Stimulated activated CD4-positive, alpha-beta T cell treated with anti-CD3 and anti-CD28 coated beads, TNF-alpha, amount 100 ng/mL, for 24 hours (primary cell): ENCODE measurements at places on chromosomes 12 and 14.

- no peak for DNase-seq
Measured at GRCh38 chr14:65415613-65416012, 3.1 kb downstream of the FUT8 start.

GRCh38 chr14:44963775-44964380 is 1.9 kb downstream of the TOGARAM1 start:
- no peak for DNase-seq

DNA sequence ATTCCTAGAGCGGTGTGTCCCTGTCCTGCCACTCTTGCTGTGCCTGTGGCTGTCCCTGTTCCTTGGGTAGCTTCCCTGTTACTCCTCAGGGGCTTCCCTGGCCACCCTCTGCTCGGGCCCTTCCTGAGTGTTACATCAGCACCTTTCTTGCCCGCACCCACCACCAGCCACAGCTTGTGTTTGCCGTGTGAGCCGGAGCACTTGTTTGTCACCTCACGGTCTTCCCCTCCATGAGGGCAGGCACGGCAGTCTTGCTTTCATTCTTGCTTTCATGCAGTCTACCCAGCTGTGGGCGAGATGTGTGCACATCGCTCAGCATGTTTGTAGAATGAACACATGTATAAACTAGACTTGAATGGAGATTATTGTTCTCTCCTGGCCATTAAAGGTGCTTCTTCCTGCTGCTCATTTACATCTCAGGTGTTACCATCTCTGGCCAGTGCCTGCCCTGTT is 42.0 kb downstream of the TRAF3 start:
- DNase-seq: peak; percentile 56

- no peak for DNase-seq
Measured at GRCh38 chr14:99159341-99160340, 112.4 kb downstream of the BCL11B start.

GRCh38 chr12:55515696-55516095 is 23.5 kb downstream of the OR6C68 start:
- no peak for DNase-seq

DNA sequence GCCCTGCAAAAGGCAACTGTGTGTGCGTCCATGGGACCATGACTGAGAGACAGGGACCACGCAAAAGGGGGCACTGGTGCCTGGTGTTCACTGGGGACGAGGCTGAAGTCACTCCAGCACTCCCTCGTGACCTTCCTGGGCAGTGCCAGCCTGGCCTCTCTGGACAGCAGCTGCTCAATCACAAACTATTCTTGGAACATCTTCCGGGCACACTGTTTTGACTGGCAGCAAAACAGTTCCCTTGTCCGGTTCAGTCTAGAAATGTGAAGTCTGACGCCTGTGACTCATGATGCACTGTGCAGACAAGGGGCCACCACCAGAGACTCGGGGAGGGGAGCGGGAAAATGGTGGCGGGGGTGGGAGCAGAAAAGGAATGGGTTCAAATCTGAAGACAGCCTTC is 20.8 kb downstream of the SNRNP35 start:
- no peak for DNase-seq

DNA sequence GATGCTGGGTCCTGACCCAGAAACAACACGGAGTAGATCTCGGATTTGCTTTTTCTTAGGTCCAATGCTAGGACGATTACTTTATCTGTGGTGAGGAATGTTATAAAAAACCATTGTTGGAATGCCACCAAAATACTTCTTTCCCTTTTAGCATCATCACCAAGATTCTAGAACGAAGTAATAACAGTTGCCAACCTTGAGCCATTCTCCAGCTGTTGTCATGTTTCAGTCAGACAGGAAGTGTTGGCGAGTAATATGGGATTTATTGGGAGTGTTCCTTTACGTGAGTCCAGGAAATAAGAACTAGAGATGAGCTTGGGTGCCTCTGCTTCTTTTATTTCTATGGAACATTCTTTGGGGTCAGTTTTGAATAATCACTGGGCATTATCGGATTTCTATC is 892.9 kb downstream of the DIO2 start:
- no peak for DNase-seq

DNA sequence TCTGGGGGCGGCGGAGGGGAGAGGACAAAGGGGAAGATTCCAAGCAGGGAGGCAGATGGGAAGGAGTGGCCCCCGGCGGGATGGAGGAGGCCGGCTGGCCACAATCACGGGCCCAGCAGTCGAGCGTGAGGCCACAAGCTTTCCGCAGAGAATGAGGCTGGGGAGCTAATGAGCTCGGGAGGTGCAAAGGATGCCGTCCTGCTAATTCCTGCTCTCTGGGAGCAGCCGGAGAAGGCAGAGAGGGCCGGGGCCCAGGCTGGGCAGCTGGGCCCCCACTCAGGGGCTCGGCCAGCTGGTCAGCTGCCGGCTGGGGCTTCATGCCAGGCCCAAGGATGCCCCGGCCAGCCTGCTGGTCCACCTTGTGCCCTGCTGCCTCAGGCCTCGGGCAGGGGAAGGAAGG is 98.1 kb upstream of the LHX5 start:
- no peak for DNase-seq

- DNase-seq: no peak
Measured at GRCh38 chr14:69156224-69156623, 3.3 kb upstream of the DCAF5 start.

DNA sequence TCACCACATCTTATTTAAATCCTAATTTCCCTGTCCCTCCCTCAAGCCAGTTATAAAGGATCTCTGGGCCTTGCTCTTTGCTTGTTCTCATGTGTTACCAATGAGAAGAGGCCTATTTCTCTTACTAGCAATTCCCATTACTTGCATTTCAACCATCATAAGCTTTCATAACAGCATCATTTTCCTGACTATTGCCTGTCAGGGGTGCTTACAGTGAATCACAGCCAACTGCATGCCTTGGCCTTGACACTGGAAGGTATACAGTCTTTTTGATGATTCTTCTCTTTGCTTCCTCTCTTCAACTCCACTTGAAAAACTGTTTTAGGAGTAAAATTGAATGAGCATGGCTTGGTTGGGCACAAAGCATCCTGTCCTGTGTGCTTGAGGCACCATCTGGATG is 127.0 kb downstream of the NPAS3 start:
- DNase-seq: no peak

DNA sequence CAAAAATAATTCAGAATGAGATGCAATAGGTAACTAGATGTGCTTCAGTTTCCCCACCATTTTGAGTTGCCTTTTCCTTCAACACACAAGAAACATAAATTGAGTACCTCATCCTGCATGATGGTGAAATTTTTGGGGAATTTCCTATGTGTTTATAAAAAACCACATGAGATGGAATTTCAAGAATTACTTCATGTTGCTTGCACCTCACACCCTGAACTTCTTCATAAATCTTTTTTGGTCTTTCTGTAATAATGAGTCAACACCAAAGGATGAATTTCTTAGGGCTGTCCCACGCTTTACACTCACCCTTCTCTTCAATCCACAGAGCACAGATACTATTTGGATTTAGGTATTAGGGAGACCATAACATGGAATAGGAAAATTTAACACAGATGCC is 22.6 kb upstream of the LUM start:
- no peak for DNase-seq

DNA sequence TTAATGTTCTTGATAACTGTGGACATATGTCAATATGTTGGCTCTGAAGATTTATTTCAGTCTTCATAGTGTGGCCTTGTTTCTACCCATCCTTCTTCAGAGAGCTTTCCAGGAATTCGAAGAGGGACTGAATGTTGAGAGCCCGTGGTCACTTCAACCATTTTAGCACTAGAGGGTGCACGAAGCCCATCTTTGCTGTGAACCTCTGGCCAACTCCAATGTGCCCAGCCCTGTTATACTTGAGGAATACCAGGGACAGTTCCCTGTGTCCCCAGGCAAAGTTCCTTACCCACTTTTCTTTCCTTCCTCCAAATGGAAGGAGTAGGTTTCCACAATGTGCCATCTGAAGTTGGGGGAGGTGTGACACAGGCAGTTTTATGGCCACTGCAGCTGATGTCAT is 603.5 kb downstream of the RPL10L start:
- DNase-seq: no peak

DNA sequence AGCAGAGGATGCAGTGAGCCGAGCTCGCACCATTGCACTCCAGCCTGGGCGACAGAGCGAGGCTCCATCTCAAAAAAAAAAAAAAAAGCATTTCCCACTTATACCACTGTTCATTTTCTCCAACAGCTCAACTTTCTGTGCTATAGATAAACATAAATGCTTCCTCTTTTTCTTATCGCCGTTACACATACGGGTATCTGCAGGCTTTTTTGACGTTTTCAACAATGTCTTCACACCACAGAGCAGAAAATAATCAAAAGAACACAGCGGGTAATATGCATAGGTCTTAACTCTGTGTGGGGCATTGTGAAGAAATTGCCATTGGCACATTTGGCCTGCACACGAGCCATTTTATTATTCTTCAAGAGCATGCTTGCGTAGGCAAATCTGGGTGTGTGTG is 86.4 kb downstream of the CAPZA3 start:
- no peak for DNase-seq

GRCh38 chr12:56188778-56189098 is 545 bp downstream of the SMARCC2 start:
- no peak for DNase-seq

DNA sequence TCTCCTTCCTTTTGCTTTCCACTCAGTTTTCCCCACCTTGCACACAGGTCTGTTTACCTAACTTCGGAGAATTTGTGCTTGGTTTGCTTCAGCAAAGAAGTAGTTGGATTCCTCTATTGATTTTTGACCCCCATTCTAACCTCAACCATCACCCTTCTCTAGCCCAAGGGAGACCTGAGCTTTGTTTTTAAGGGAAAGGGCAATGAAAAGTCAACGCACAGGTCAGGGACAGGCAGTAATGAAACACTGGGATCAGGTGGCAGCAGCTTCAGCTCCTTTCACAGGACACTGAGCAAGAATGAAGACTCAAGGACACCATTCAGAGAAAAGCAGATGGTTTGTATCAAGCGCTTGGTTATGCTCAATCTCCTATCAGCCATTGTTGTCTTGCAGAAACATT is 46.9 kb upstream of the KRR1 start:
- DNase-seq: no peak

DNA sequence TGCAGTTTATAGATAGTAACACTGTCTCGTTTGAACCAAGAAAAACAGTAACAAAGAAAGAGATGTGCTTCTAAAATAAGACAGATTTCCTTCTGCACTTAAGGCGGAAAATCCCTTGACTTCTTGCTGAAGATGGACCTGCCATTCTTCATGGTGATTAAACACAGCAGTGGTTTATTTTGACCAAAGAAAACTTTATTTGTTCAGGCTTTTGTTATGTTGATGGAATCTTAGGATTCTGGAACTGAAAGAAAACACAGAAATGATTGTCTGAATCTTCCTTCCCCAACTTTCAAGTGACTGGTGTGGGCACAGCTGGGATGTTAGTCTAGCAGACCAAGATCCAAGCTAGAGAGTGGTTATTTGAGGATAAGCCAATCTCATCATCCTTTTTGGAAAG is 72.2 kb downstream of the DACT1 start:
- no peak for DNase-seq

- no peak for DNase-seq
Measured at GRCh38 chr14:98345161-98345560, 926.8 kb downstream of the BCL11B start.

DNA sequence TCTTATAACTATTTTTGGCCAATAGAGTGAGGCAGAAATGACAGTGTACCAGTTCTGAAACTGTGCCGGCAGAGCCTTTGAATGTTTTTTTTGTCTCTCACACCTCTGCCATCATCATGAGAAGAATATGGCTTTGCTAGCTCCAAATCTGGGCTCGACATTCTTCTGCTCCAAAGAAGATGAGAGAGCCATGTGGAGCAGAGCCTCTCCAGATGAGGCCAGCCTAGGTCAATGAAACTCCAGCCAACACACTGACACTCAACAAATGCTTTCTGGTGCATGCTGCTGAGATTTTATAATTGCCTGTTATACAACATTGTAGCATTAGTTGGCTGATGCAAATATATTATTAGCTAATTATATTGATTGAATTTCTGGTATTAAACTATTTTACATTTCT is 154.7 kb downstream of the SLC38A4 start:
- no peak for DNase-seq

GRCh38 chr12:22334410-22335100 is at the start of gene ST8SIA1:
ST8SIA1 (minus strand) TSS chr12:22334707; CDS start chr12:22334232, 475 bp downstream.
- peak; percentile 51 for DNase-seq

- DNase-seq: no peak
Measured at GRCh38 chr12:6791931-6792520, 2.7 kb downstream of the CD4 start.

DNA sequence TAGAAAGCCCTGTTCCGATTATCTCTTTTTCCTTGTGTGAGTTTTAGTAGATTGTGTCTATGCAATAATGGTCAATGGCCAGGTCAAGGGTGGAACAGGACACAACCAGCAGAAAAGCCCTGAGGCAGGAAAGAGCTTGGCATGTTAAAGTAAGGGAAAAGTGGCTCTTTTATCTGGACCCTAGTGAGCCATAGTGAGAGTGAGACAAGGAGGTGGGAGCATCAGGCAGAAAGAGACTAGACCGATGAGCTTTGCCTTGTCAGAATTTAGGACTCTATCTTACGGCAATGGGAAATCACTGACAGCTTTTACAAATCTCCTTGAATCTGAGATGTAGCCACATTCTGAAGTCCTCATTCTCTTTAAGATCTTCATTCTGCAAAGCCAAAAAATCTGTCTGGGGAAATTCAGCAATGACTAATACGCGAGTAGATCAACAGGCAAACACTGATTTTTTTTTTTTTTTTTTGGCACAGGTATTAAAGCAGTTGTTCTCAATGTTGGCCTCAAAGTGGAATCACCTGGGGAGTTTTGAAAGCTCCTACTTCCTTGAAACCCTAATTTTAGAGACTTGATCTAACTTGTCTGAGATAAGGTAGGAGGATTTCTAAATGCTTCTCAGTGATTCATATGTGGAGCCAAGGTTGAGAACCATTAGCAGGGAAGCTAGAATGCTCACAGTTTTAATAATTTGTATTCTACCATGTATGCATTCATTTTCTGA is 33.9 kb downstream of the TMEM19 start:
- DNase-seq: no peak

DNA sequence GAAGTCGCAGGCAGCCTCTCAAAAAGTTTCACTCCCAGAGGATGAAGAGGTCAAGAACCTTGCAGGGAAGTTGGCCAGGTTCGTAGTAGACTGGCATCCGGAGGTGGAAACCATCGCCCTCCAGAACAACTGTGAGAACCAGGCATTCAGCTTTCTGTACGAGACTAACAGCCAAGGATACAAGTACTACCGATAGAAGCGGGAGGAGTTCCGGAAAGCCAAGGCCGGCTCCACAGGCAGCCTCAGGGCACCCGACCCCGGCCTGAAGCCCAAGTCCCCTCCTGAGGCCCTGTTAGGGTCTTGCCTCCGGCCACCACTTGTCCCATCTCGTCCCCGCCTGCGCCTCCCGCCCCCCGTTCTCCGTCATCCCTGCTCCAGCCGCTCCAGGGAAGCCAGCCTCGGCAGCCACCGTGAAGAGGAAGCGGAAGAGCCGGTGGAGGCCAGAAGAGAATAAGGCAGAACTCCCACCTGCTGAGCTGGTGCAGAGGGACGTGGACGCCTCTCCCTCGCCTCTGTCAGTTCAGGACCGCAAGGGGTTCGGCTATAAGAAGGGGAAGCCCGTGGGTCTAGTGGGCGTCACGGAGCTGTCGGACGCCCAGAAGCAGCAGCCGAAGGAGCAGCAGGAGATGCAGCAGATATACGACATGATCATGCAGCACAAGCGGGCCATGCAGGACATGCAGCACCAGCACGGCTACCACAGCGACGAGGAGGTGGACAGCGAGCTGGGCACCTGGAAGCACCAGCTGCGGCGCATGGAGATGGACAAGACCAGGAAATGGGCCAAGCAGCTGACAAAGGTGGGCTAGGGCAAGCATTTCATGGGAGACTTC is 366.8 kb upstream of the ATXN7L3B start:
- no peak for DNase-seq

- no peak for DNase-seq
Measured at GRCh38 chr14:59305231-59305630, 116.8 kb downstream of the DAAM1 start.

GRCh38 chr12:25957793-25958427 is 572 bp upstream of the RASSF8 start:
- no peak for DNase-seq
